ENCODE measurements at places on chromosomes 5 and 9. TPM values are rescaled to one million over a fixed set of nuclear protein-coding genes. Genes with fewer than 3 reads are reported as not detected.

LVRN gene
- not detected for total RNA-seq

PCDHA1 gene
- not detected for total RNA-seq

C7 gene
- 0.84 TPM for total RNA-seq

POLE3 gene
- total RNA-seq, result 155 TPM

CDC20B gene
- not detected for total RNA-seq

FBXO38 gene
- 38.7 TPM for total RNA-seq

DNA sequence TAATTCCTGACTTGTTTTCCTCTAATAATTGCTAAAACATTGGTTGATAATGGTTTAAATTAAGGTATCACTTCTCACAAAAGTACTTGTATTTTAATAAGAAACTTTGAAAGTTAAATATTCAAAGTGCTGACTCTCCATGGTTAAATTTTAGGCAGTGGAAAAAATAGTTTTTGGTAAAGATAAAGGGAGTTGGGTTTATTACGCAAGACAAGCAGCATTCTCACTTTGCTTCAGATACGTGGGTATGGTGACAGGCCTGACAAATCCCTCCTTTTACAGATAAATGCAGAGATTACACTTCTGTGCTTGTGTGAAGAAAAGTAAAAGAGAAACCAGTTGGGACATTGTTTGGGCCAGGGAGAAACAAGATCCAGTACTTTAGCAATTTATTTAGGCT lies 14.5 kb upstream of the FAM170A start:
- DNase-seq, result no peak

- no peak for DNase-seq
Measured at GRCh38 chr9:14903040-14903439, 7.2 kb downstream of the FREM1 start.

DNA sequence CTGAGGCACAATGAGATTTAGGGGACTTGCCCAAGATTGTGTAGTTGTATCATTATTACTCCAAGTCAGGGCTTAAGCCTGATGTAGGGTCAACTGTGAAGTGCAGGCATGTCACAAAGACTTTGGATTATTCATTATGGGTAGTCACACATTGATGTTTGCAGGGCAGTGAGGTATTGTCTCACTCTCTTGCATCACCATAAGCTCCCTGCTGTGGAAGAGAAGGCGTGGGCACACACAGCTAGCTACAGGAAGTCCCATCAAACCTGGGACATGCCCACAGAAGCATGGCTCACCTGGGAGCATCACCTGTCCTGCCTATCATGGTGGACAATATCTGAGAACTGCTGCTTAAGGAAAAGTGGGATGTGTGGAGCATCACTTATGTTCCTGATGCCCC lies 42.1 kb downstream of the TMOD1 start:
- no peak for DNase-seq

DNA sequence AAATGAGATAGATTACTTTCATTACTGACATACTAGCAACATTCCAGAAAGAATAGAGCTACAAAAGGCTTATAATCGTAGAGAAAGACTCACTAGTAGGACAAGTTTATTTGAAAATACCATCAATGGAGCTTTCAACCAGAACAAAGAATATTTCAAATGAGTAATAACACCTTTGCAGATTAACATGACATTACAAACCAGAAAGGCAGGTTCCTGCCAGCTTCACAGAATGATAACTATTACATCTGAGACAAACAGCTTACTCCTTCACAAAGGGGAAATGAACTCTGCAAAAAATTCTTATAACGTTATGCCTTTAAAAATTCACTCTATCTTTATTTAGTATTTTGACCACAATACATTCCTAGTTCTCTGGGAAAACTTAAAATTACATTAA lies 103.1 kb downstream of the EPB41L4A start:
- no peak for DNase-seq

GRCh38 chr9:89919171-89919681 lies 314.4 kb downstream of the GADD45G start:
- DNase-seq, result peak; percentile 32

- DNase-seq, result peak; percentile 36
Measured at GRCh38 chr9:4550777-4551484, 60.7 kb downstream of the SLC1A1 start.

DNA sequence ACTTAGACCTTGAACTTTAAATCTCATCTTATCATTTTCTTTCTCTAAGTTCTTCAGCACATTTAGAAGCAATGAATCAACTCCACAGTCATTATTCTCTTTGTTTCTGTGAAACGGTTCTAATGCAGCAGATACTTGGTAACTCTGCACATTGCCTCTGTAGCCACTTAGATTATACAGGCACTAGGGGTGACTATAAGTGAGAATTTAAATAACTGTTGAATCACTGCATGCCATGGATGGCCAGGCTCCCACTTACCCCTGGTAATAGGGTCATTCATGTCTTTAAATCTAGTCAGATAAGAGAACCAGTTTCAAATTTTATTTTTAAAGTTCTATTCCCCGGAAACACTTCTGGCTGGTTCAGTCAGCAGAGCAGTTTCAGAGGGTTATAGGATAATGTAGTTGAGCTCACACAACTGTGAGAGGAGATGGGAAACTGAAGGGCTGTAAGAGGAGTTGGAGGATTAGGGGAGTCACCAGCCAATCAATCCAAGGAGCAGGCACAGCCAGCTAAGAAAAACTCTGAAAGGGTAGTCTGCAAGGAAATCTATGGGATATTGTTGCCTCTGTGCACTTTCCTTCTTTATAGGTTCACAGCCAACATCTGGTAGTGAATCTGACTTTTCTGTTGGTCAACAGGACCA lies 4.2 kb upstream of the MINAR2 start:
- no peak for DNase-seq

DNA sequence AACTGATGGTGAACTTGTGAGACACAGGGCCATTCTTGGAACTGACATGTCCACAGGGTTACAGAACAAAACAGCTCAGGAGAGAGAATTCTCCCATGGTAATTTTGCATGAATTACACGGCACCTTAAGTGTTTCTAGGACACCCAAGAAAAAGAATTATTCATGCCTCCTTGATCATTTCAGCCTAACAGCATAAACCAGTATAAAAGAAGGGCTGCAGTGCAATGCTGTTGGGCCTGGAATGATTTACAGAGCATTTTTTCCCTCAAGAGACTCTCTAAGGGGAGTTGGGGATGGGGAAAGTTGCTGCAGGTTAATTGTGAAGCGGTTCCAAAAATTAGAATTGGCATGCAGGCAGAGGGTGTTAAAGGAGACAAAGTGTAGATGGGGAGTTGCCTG lies 136.4 kb upstream of the FBXL7 start:
- DNase-seq, result no peak

DNA sequence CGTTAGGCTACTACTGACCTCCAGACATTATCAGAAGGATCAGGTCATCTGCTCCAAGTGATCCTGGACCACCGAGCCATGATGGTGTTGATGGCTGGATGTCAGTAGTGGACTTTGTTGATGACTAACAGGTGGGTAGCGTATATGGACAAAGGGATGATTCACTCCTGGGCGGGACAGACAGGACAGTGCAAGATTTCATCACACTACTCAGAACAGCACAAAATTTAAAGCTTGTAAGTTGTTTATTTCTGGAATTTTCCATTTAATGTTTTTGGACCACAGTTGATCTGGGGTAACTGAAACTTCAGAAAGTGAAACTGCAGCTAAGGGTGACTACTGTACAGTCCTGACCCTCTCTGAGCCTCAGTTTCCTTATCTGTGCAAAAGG lies 12.7 kb downstream of the PDGFRB start:
- DNase-seq, result peak; percentile 96

GRCh38 chr5:128478386-128479368 lies 59.4 kb downstream of the FBN2 start:
- DNase-seq, result no peak

DNA sequence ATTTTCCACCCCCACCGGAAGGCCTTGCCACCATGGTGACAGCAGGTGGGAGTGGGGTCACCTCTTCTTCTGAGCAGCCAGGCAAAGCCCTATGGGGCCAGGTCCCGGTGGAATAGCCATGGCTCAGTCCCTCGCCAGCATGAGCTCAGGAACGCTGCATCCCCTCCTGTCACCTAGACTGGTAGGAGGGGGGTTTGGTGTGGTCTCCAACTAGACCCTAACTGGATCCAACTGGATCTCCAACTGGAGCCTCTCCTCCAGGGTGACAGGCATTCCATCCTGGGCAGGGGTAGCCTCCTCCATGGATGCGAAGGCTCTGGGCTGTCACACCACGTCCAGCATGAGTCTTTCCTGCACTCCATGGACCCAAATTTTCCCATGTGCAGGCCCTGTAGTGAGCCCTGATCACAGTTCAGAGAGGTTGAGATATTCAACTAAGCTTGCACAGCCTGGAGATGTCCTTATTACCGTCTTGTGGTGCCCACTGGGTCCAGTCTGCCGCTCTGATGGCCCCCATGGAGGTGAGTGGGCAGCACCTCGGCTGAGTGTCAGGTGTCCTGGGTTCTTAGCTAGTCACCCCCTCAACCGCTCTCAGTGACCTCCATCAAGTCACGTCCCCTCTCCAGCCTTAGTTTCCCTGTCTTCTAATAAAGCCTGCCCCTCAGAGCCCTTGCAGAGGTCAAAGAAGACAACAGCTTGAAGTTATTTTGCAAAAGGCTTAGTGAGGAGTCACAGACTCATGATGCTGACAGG lies 18.6 kb upstream of the FIBCD1 start:
- no peak for DNase-seq

DNA sequence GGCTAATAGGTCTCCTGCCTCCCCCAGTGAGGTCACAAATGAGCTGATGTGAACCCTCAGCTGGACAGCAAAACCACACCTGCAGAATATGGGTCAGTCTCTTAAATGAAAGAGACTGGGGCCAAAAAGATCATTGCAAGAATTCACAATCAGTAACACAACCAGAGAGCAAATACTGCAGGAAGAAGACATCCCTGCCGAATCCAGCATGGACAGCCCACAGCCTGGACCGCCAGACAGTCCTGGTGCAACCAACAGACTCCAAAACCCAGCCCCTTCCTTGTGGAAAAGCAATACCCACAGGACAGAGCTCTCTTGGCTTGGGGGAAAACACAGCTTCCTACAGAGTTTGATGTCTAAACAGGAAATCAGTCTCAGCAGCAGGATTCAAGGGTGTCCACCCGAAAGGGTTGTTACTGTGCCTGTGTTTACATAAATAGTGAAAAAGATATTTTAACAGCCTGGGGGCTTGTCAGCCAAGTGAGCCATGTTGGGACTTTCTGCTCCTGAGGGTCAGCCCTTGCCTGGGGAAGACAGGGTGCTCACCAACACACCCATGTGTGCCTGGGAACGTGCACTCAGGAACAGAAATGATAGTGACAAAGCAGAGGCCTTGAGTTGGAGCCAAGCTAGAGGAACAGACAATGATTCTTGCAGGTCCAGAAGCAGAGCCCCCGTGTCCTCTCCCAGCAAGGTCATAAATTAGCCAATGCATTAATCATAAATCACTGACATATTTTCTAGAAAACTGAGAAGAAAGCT lies 106.2 kb downstream of the SEMA5A start:
- peak; percentile 83 for DNase-seq

GRCh38 chr9:106284296-106284695 lies 578.7 kb upstream of the ZNF462 start:
- DNase-seq, result no peak

DNA sequence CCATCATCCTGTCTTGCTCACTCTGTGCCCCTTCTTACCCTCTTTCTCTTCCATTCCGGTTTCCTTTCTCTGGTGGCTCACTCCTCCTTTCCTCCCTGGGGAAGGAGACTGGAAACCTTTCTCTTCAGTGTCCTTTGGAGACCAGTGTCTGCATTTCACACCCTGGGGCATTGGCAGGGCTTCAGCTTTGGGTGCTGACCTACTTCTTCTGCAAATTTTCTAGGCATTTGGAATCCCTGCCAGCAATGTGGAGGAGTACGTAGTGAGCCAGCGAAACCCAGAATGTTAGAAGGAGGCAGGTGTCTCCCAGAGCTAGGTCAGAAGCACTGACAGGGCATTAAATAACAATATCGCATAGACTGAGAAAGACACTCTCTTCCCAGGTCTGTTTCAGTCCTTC lies 122.2 kb downstream of the SLC28A3 start:
- DNase-seq, result no peak

- DNase-seq, result no peak
Measured at GRCh38 chr5:38846379-38847011, 683 bp downstream of the OSMR start.

GRCh38 chr9:122172131-122172530 lies 12.4 kb downstream of the MORN5 start:
- DNase-seq, result no peak

GRCh38 chr9:123410281-123410910 lies 54.4 kb downstream of the CRB2 start:
- no peak for DNase-seq

DNA sequence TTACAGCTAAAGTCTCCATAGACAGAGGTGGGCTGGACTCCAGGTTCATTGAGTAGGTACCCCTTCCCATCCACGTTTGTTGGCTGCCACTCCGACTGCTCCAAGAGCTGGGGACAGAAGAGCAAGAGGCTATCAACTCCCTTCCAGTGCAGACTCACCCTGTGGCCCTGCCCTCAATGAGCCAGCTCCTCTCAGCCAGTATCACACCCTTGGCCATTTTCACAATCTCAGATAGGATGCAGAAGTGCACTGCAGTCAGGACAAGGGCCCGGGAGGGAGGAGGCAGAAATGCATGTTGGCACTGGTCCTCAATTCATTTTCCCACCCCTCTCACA lies 6.2 kb downstream of the IRF1 start:
- no peak for DNase-seq

DNA sequence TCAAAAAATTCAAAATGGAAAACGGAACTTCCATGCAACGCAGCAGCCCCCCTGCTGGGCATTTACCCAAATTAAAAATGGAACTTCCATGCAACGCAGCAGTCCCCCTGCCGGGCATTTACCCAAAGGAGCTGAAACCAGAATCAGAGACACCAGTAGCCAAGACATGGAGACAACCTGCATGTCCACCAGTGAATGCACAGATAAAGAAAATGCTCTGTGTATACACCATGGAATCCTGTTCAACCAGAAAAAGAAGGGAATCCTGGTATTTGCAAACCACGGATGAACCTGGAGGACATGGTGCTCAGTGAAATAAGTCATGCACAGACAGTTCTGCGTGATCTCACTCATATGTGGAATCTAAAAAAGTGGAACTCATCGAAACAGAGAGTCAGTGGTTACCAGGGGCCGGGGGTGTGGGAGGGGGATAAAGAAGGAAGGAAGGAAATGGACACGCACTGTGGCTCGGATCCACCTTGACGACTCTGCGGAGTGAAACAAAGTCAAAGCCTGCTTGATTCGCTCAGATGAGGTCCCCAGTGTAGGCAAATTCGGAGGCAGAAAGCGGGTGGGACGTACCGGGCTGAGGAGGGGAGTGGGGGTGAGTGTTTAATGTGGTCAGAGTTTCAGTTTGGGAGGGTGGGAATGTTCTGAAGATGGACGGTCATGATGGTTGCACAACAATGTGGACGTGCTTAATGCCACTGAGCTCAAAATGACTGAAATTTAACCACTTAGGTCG lies 40.2 kb upstream of the EXOC3 start:
- DNase-seq, result no peak

Measured in M059J (cell line).